ENCODE measurements at places on chromosomes 4 and X. TPM values are rescaled to one million over a fixed set of nuclear protein-coding genes. Genes with fewer than 3 reads are reported as not detected.

DNA sequence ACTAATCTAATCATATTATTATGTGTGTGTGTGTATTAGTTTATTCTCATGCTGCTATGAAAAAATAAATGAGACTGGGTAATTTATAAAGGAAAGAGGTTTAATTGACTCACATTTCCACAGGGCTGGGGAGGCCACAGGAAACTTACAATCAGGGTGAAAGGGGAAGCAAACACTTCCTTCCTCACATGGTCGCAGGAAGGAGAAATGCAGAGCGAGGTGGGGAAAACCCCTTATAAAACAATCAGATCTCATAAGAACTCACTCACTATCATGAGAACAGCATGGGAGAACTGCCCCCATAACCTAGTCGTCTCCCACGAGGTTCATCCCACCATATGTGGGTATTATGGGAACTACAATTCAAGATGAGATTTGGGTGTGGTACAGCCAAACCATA lies 190.9 kb upstream of the TAPT1 start:
- no peak for DNase-seq

Gene PDLIM3
- 13.9 TPM for total RNA-seq

Gene TASL
- 1.6 TPM for total RNA-seq

DNA sequence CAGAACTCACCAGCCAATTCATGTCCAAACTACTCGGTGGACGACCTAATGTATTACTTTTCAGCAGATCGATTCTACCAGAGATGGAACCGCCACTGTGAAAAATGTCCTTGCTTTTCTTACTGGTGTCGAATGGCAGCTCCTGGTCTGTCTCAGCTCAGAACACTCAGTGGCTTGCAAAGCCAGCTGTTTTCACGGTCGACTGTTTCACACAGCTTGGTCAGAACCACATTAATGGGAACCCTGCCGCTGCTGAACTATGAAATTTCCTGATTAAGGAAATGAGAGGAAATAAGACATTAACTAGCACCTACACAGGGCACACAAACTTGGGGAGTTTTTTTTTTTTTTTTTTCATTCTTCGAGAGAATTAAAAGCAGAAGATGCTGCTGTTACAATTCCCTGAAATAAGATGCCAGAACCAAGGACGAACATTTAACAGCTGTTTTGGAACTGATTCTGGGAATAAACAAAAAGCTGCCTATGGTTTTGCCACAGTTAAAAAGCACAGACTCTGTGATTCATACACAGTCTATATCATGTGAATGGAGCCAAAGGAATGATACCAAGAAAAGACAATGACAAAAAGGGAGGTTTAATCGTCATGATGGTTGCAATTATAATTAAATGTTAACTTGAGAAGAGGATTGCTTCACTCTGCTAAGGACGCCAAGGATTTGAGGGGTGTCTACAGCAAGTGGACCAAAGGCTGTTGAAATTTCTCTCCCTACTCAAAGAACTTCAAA lies 31.3 kb downstream of the SUPT20HL2 start:
- no peak for DNase-seq

Gene SHISA3
- 1.5 TPM for total RNA-seq

Gene FGFBP2
- not detected for total RNA-seq

DNA sequence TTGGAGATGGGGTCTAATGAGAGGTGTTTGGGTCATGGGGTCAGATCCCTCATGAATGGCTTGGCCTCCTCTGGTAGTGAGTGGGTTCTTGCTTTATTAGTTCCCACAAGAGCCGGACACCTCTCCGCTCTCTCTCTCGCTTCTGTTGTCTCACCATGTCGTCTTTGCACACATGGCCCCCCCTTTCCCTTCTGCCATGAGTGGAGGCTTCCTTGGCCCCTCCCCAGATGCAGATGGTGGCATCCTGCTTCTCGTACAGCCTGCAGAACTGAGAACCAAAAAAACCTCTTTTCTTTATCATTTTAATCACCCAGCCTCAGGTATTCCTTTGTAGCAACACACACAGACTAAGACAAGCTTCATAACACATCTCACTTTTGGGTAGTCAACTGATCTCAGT lies 49.6 kb upstream of the SPRY1 start:
- DNase-seq, result no peak

Gene GUCY1A1
- total RNA-seq, result 7.8 TPM
